ENCODE measurements at places on chromosomes 3 and 15.
A peak's percentile ranks its signal among the peaks of the same experiment; 100 is the strongest.

- no peak for DNase-seq
Observed at GRCh38 chr3:31522152-31522551, 10.6 kb upstream of the STT3B start.

DNA sequence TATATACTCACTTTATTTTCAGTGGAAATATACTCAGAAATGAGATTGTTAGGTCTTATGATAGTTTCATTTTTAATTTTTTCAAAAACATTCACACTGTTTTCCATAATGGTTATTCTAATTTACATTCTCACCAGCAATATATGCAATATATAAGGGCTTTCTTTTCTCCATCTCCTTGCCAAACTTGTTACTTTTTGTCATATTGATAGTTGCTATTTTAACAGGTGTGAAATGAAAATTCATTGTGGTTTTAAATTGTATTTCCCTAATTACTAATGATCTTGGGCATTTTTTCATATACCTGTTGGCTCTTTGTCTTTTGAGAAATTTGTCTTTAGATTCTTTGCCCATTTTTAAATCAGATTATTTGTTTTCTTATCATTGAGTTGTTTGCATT is 325.2 kb downstream of the DIPK2A start:
- no peak for DNase-seq

GRCh38 chr3:9117220-9117619 is 132.2 kb downstream of the SRGAP3 start:
- no peak for DNase-seq

- no peak for DNase-seq
Observed at GRCh38 chr15:22257047-22258008, 177.0 kb downstream of the OR4M2 start.

DNA sequence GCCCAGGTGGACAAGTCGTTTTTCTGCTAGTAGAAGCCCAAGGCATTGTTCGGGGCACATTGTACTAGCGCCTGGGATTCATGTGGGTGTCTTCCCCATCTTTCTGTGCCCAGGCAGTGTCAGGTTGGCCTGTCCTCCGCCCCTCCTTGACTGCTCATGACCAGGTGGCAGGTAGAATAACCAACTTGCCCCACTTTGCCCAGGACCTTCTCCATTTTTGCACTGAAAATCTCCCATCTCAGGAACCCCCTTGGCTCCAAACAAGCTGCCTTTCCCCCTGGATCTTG is 33.9 kb downstream of the PLA2G4D start:
- DNase-seq, result no peak

DNA sequence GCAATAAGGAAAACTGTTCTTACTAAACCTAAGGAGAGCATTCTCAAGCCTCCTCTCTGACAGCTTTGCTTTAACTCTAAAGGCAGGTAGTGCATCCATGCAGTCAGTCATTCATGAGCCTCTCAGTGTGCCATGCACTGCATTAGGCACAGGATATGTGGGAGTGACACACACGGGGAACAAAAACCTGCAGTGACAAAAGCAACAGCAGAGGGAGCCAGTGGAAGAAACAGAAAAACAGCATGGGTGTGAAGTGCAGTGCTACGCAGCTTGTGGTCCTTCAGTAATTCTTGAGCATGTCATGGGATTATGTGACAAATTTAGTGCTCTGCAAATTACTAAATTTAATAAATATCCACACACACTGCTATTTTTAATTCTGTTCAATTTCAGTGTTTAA is 230.7 kb downstream of the BBX start:
- no peak for DNase-seq

DNA sequence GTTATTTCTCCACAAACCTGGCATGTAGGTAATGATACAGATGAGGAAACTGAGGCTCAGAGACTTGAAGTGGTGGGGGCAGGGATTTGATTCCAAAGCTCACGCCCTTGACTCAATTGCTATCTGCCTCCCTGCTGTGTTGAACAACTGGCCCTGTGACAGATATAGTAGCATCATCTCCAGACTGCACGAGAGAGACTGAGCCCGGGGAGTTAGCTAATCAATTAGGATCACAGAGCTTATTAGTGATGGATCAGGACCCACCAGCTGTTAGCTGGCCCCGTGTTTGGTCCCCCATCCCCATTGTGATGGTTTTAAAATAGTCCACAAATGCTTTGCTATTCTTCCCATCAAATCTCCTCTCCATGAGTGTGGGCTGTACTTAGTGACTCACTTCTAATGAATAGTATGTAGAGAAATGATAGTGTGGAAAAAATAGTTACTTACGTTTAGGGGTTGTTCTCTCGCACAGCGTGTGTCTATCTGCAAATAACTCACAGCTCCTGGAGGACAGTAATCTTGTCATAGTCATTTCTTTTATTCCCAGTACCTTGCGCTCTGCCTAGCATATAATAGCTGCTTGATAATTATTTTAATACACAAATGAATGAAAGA is 74.4 kb upstream of the KLF13 start:
- no peak for DNase-seq

GRCh38 chr15:27328186-27328585 is 357.2 kb downstream of the GABRG3 start:
- DNase-seq, result no peak

DNA sequence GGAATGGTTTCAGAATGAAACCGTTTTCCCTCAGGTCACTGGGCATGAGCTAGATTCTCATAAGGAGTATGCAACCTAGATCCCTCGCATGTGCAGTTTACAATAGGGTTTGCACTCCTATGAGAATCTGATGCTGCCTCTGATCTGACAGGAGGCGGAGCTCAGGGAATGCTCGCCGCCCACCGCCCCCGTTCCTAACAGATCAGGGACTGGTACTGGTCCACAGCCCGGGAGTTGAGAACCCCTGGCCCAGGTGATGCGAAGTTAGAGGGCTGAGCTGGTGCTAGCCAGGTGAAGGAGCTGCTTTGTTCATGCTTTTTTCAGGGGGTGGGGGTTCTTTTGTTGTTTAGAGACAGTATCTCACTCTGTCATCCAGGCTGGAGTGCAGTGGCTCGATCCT is 15.5 kb upstream of the PLXNA1 start:
- DNase-seq, result no peak

- no peak for DNase-seq
Observed at GRCh38 chr3:108099679-108100428, 9.0 kb upstream of the CD47 start.

- no peak for DNase-seq
Observed at GRCh38 chr15:65583701-65584100, 27.2 kb downstream of the INTS14 start.

- DNase-seq, result no peak
Observed at GRCh38 chr15:58463815-58464650, 32.2 kb downstream of the LIPC start.

DNA sequence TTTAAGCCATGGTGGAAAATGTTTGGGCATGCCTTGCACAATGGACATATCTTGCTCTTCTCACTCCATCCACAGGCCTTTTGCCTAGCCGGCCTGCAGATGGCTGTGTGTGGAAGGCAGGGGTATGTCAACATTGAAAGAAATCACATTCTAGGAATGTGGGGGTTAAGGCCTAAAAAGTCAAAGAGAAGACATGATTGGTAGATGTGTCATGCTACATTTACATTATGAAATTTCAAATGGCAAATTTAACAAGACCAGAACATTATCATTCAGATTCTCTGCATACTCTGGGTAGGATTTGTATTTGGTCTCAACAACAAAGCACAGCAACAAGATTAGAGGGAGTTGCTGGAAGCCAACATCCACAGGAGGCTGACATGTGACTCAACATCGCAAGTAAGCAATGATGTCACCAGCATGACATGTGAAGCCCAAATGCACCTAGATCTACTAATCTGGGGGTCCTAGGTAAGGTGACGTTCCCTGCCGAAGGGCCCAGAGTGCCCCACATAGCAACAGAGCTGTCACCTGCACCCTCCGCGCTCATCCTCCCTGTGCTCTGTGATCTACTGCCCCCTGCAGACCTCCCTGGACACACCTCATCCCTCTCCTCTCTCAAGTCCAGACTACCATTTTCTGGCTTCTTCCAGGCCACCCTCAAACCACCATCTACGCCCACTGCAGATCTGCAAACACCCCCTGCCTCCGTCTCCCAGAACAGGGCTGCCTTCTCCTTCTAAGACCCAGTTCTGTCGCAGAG is 39.4 kb downstream of the CLDN18 start:
- no peak for DNase-seq

- no peak for DNase-seq
Observed at GRCh38 chr3:190166948-190167347, 46.3 kb upstream of the P3H2 start.

DNA sequence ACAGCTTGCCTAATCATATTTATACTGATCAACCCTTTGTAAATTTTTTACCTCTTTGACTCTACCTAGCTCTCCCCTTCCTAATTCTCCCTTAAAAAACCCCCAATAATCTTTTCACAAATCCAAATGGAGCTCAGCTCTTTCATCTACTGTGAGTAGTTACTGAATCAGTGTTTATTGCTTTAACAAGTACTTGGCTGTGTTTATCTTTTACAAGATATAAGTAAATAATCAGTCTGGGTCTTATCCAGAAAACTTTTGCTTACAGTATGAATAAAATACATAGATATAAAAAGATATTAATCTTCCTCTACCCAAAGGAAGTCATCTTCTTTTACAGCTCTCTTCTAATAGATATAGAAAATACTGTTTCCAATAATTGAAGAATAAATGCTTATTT is 366.4 kb downstream of the RAP2B start:
- no peak for DNase-seq

DNA sequence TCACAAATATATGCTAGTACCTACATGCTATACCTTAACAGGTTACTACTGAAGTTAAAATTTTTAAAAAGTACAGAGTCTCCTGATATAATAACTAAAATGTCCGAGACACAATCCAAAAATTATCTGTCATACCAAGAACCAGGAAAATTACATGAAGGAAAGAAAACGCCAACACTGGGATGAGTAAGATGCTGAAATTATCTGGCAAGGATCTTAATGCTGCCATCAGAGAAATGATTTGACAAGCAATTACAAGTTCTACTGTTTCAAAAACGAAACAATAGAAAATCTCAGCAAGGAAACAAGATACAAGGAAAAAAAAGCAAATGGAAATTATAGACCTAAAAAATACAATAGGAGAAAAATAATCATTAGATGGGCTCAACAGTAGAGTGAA is 92.5 kb downstream of the UBE3A start:
- DNase-seq, result no peak

DNA sequence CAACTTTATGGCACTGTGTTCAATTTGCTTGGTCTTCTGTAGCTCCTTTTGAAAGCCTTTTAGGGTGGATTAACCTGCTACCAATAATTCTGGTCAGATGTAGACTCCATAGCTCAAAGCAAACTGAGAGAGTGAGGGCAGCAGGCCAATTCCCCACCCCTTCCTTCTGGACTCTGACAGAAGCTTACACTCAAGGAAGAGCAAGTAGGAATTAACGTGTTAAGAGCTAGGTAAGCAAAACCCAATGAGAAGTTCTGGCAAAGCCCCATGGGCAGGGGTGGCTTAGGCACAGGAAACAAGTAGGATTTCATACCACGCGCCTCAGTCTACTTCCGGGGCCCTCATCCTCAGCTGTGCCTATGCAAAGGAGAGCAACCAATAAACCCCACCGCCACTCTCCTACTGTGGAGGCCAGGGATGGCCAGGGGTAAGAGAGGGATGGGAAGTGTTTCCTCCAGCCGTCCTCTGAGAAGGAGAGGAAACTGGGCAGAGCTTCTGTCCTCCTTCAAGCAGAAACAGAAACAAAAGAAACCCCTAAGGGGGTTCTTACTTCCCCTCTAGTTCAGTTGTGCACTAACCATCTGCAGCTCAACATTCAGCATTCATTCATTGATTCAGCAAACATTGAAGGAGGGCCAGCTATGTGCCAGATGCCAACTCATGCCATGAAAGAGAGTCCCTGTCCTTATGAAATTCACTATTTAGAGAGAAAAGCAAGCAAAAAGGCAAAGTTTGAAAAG is 12.6 kb downstream of the CCR5 start:
- no peak for DNase-seq

- peak; percentile 46 for DNase-seq
Observed at GRCh38 chr3:9503283-9503682, 50.3 kb downstream of the LHFPL4 start.

DNA sequence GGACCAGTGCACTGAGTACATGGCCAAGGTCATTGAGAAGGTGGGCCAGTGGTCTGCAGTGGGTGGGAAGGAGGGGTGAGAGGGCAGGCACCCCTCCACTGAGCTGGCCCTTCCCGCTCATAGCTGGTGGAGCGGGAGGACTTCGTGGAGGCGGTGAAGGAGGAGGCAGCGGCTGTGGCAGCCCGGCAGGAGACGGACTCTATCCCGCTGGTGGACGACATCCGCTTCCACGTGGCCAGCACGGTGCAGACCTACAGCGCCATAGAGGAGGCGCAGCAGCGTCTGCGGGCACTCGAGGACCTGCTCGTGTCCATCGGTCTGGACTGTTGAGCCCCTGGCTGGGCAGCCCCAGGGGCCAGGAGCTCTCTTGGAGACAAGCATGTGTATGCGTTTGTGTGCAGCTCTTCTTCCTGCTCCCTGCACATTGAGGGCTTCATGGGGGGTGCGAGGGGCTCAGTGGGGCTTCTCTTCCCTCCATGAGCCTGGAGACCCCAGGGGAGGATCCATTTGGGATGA is 7.5 kb downstream of the ABTB1 start:
- DNase-seq, result peak; percentile 24

- DNase-seq, result peak; percentile 21
Observed at GRCh38 chr3:17118771-17119170, 234.0 kb downstream of the PLCL2 start.

- DNase-seq, result peak; percentile 92
Observed at GRCh38 chr3:170356596-170357175, 829 bp upstream of the SKIL start.

DNA sequence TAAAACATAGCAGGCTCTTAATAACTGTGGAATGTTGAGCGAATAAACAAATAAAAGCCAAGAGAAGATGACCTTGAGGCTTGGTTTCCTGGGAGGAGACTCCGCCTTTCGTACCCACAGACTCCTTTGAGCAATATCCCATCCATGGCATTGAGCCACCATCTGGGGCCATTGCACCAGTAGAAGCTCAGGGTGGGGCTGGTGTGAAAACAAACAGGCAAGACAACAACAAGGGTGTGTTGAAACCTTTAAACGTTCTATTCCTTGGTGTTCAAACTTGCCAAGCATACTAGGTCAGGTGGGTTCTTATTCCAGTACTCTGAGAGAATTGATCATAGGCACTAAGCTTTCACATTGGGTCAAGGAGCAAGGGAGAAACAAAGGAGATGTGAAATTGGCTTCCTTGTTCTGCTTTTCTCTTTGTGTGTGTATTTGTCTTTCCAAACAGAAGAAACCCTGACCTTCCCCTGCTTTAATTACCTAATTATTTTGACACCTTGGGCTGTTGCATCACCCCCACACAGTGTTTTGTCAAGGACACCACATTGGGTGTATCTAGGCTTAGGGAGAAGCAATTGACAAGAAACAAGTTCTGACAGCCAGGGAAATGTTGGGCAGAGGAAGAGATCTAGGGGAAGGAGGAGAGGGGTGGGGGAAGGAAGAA is 105.1 kb upstream of the BCL6 start:
- DNase-seq, result peak; percentile 50

- DNase-seq, result no peak
Observed at GRCh38 chr3:116247605-116248004, 197.7 kb downstream of the LSAMP start.
